Glomerular endothelial cell (primary cell): ENCODE measurements at places on chromosomes 5 and 9. TPM values are rescaled to one million over a fixed set of nuclear protein-coding genes. Genes with fewer than 3 reads are reported as not detected.

The PCDHA4 gene
- 0.29 TPM in 1 of 2 replicates, not detected in the other for total RNA-seq

- no peak for DNase-seq
Measured at GRCh38 chr9:18052060-18052459, 421.9 kb upstream of the ADAMTSL1 start.

The C5orf46 gene
- not detected in 2 replicates for total RNA-seq

The TMOD1 gene
- total RNA-seq = 2.9 and 5.1 TPM in 2 replicates

- no peak for DNase-seq
Measured at GRCh38 chr9:96122751-96123150, 179.2 kb downstream of the HSD17B3 start.

GRCh38 chr9:125894566-125894965, 147.4 kb downstream of the PBX3 start:
- no peak for DNase-seq

DNA sequence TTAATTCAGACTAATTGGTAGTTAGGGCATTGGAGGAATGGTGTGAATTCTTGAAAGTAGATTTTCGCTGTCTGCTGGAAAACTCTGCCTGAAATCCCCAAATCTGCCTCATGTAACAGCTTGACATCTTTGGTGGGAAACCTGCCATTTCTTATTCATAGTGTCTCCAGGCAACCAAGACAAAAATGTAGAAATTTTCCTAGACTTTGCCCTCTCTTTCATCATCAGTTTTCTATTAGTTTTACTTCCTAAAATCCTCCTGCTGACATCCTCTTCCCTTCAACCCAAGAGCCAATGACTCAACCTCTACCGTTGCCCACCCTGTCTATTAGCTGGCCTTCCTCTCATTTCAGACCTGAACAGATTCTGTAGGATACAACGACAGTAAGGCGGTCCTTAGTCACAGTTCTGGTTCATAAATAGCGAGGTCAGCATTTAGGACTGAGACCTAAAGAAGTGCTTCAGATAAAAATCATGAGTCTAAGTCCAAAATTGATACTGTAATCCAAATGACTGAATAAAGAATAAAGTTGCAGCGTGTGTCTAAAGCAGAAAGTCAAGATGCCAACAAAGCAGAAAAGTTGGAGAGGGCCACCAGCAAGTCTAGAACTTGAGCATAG, 133.9 kb downstream of the MUSK start:
- DNase-seq = no peak

GRCh38 chr5:135543485-135544304, 7.9 kb upstream of the NEUROG1 start:
- DNase-seq = no peak

The HTR4 gene
- not detected in 2 replicates for total RNA-seq

The AGXT2 gene
- total RNA-seq = not detected in 2 replicates

The HRCT1 gene
- 0.47 and 0.63 TPM in 2 replicates for total RNA-seq

DNA sequence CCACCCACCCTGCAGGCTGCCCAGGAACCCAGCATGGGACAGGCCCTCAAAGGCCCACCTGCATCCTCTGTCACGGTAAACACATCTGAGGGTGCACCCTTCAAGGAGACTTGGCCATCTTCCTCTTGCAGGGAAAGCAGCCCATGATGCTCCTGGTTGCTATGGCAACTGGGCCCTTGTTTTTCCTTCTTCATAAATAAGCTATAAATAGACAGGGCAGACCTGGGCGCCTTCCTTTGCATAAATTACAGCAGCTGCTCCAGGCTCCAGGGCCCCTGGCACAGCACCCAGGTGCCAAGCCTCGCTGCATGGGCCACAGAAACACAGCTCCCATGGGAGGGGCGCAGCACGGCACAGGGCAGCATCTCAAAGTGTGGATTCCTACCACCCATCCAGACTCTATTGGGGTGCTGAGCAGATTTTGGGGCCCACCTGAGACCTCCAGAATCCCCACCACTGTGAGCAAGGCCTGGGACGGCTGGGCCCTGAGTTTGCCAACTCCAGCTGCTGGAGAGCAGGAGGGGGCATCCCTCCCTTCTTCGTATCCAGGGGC, 5.8 kb upstream of the PSMB7 start:
- no peak for DNase-seq

- no peak for DNase-seq
Measured at GRCh38 chr9:131072871-131073237, 23.5 kb upstream of the AIF1L start.

- DNase-seq = no peak
Measured at GRCh38 chr9:96089452-96090085, 212.4 kb downstream of the HSD17B3 start.

DNA sequence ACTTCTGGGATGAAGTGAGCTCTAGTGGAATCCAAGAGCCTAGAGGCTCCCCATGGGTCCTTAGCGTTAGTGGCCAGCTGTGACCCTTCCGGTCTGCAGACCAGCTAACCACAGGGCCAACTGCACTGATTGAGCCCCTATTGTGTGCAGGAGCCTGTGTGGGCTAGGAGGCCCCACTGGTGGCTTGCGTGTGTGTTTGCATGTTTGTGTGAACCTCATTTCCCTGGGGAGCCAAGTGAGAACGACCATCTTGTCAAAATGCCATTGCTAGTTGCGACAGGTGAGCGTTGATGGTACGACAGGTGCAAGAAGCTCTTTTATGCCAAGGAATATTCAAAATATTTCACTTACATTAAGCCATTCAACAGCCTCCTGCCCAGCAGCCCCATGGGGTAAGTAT, 44.1 kb upstream of the ANKRD33B start:
- DNase-seq = no peak

- DNase-seq = no peak
Measured at GRCh38 chr9:125495172-125496119, 211.6 kb downstream of the MAPKAP1 start.

The PCDHA5 gene
- total RNA-seq = 0.18 TPM in 1 of 2 replicates, not detected in the other

DNA sequence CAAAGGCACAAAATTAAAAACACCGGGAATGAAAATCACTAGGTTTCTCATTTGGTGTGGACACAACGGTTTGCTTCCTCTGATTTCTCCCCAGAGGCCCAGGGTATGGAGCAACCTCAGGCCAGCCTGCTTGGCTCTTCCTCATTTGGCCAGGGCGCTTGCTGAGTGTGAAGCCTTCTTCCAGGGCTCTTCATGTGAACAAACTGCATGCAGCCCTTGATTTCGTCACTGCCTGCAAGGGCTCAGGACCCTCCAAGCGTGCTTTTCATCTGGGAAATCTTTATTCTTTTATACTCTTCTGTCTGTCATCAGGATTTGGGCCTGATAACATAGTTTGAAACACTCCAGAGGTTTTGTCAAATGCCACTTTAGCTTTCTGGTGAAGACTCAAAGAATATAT, 122.6 kb upstream of the KLF4 start:
- no peak for DNase-seq

DNA sequence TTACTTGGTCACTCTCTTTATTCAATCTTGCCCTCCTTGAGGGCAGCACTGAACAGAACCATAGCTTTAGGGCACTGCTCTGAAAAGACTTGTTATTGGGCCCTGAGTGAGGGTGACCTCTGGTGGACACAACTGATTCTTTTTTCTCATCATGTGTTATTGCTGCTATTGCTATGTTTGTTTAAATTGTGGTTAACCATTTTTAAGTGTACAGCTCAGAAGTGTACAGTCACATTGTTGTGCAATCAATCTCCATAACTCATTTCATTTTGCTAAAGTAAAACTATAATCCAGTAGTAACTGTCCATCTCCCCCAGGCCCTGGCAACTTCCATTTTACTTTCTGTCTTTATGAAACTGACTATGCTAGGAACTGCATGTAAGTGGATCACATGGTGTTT, 351.1 kb upstream of the RIOK2 start:
- DNase-seq = no peak

- no peak for DNase-seq
Measured at GRCh38 chr5:125710745-125711144, 712.5 kb upstream of the GRAMD2B start.

The VLDLR gene
- 18.0 and 33.3 TPM in 2 replicates for total RNA-seq

- no peak for DNase-seq
Measured at GRCh38 chr5:160039810-160040470, 31.0 kb downstream of the TTC1 start.

The FGFR4 gene
- total RNA-seq = 4.8 and 6.2 TPM in 2 replicates

DNA sequence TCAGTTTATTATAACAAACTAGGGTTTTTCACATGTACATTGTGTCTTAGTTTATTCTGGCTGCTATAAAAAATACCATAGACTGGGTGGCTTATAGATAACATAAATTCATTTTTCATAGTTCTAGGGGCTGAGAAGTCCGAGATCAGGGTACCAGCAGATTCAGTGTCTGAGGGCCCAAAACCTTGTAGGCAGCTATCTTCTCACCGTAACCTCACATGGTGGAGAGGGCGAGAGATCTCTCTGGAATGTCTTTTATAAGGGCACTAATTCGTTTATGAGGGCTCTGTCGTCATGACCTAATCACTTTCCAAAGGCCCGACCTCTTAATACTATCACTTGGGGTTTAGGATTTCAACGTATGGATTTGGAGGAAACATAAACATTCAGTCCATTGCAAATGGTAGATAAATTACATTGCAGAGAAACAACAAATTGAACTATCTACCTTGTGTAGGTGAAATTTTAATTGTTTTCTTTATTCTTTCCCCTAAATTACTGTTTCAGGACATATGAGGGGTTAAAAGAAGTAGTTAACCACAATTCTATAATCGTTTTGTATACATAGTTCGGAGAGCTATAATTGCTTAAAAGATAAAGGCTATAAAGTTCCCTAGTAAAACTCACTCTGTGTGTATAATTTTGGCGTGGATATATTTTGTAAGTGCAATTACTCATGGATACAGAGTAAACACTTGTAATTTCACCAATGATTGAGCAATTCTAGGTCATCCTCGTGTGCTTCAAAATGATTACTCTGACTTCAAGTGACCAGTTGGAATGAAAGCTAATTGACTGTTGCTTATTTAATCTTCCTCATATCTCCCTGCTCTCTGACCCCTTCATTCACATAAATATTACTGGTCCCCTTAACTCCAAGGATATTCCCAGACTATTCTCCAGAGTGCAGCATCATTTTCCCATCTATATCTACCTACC, 247.5 kb upstream of the TMEM161B start:
- DNase-seq = no peak

DNA sequence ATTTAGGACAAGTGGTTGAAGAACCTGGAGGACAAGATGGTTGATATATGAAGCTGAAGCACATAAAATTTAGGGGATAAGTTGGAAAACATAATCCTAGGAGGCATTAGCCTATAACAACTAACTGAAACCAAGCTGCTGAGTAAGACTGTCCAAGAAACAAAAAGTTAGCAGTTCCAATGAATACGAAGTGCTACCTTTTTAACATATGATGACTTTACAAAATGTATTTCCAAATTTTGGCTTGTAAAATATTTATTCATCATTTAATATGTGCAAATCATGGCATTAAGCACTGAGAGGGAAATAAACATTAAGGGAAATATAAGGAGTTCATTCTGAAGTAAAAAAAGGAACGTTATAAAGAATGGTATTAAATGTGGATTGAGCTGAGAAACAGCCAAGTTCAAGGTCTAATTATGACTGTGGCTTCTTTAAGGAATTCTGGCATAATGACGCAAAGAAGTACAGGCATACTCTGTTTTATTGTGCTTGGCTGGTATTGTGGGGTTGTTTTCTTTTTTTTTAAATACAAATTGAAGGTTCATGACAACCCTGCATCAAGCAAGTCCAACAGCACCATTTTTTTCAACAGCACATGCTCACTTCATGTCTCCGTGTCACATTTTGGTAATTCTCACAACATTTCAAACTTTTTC, 7.7 kb downstream of the RAPGEF6 start:
- no peak for DNase-seq

DNA sequence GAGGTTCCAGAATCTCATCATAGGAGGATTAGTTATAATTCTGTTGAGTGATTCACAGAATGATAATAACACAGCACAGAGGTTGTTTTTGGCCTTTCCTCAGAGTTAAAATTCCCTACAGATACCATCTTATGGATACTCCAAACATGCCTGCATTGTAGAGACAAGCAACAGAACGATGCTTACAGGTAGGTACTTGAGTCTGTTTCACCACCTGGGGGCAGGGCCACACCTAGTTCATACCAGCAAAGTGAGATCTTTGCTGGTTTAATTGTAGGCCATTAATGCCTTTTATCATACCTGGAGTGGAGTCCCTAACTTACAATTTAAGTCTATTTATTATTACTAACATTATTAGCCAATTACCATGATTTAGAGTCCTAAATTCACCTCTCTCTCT, 416.5 kb upstream of the TLE4 start:
- no peak for DNase-seq

The STOML2 gene
- total RNA-seq = 111 and 129 TPM in 2 replicates

The SPAAR gene
- 8.1 and 16.3 TPM in 2 replicates for total RNA-seq

DNA sequence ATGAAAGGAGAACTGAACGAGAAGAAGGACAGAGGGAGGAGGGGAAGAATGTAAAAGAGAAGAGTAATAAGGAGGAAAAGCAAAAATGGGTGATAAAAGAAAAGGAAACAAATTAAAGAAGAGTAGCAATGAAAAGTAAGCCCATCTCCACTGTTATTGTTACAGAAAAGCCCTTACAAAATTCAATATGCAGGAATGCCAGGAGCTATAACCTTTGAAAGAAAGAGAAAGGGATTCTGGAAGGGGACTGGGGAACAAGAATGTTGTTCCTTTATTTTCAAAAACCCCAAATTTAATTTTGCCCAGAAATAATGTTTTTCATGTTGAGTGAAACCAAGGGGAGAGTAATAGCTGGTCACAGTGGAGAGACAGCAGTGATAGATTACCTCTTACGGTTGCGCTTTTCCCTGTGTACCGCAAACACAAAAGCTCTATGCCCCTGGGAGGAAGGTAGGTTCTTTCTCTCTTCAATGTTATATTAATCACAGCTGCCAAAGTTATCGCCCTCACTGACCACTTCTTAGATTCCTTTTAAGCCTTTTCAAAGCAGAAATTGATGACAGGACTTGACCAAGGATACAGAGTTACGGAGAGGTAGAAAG, 86.7 kb downstream of the BRINP1 start:
- no peak for DNase-seq

DNA sequence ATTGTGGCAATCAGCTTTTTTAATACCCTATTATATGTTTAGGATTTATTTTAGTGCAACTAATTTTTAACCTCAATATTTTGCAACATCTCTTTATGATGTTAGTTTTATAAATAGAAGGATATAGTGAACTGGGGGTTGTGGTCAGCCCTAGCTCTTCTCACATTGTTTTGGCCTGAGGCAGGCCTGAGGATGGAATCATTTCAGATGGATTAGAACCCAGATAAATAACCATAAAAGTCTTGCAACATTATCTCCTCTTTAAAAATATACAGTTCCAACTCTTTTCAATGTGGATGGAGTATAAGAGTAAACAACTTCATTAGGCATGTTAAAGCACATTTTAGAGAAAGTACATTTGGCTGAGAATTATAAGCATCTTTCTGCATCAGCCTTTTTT, 522.7 kb downstream of the NR2F1-AS1 start:
- no peak for DNase-seq

The SLC6A3 gene
- total RNA-seq = not detected in 2 replicates

The BTNL9 gene
- total RNA-seq = 0.15 and 2.8 TPM in 2 replicates

The DCAF10 gene
- total RNA-seq = 29.7 and 40.3 TPM in 2 replicates

GRCh38 chr5:43232943-43233833, 41.2 kb downstream of the NIM1K start:
- DNase-seq = no peak
